ENCODE measurements at places on chromosomes 6 and 20. TPM values are rescaled to one million over a fixed set of nuclear protein-coding genes. Genes with fewer than 3 reads are reported as not detected.

EPPIN gene
- not detected for total RNA-seq

BPI gene
- total RNA-seq, result not detected

GRCh38 chr6:17780061-17780460, 73.3 kb upstream of the NUP153 start:
- no peak for DNase-seq

DNA sequence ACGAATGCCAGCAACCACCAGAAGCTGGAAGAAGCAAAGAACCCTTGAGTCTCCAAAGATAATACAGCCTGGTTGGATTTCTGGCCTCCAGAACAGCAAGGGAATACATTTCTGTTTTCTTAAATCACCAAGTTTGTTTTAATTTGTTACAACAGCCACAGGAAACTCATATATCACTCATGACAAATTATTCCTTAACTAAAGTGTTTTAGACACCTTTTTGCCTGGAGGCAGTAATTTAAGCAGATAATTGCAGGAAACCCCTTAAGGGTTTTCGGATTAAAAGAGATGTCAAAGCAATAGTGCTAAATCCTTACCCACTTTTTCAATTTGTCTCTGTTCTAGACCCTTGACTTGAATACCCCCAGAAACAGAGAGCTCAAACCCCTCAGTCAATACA, 1050.0 kb downstream of the EPHA7 start:
- DNase-seq, result no peak

- DNase-seq, result no peak
These were observed 91.9 kb downstream of the PLCB4 start for GRCh38 chr20:9160757-9161156.

DNA sequence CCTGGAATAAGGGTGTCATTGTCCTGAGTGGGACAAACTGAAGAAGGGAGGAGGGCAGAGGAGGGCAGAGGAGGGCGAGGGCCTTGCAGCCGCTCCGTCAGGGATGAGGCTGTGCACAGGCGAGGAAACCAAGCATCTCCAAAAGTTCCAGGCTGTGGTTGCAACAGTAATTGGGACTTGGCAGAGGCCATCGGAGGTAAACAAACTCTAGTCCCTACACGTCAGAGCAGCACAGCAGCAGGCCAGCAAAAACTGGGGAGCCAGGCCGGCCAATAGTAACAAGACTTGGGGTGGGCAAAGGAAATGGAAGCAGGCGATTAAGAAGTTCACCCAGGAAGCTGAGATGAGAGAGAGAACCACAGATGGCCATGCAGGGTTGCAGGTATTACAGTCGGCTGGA, 142.8 kb downstream of the SMOC2 start:
- no peak for DNase-seq

GRCh38 chr20:48652961-48653705, 174.7 kb downstream of the PREX1 start:
- DNase-seq, result no peak

Data from CD8-positive, alpha-beta memory T cell (primary cell).